Vagina (tissue), 2 donors: ENCODE measurements at places on chromosomes 7 and 10. TPM values are rescaled to one million over a fixed set of nuclear protein-coding genes. Genes with fewer than 3 reads are reported as not detected.

Gene FRAT2
- total RNA-seq, result 8.6 TPM

Gene GBX1
- total RNA-seq, result not detected

Gene ZNF365
- total RNA-seq, result 0.74 TPM

DNA sequence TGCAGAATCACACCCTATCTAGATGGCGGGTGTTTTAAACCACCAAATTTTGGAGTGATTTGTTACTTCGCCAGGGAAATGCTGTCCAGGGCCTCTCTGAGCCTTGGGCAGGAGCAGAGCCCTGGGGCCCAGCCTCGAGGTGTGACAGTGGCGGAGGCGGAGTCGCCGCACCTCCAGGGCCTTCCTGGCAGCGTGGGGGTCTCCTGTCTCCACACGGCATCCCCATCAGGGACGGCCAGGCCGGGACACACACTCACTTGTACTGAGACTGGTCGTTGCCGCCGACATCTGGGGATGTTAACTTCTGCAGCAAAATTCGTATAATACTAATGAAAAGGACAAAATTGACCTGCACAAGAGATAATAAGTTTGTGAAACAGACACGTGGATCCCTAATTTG, 110.7 kb downstream of the VIPR2 start:
- no peak for DNase-seq

- DNase-seq, result no peak
These were observed 125.6 kb downstream of the CYP26A1 start for GRCh38 chr10:93199191-93199751.
